ENCODE measurements at places on chromosomes 2 and 18. TPM values are rescaled to one million over a fixed set of nuclear protein-coding genes. Genes with fewer than 3 reads are reported as not detected.

LNPK gene
- 23.9 TPM for total RNA-seq

ABCG5 gene
- total RNA-seq = 9.3 TPM

NAGK gene
- total RNA-seq = 47.7 TPM

RNF125 gene
- 16.3 TPM for total RNA-seq

CPO gene
- total RNA-seq = not detected

FZD7 gene
- total RNA-seq = 18.8 TPM

CDCA7 gene
- 152 TPM for total RNA-seq

LHCGR gene
- total RNA-seq = not detected

NCKAP5 gene
- 9.1 TPM for total RNA-seq

DNA sequence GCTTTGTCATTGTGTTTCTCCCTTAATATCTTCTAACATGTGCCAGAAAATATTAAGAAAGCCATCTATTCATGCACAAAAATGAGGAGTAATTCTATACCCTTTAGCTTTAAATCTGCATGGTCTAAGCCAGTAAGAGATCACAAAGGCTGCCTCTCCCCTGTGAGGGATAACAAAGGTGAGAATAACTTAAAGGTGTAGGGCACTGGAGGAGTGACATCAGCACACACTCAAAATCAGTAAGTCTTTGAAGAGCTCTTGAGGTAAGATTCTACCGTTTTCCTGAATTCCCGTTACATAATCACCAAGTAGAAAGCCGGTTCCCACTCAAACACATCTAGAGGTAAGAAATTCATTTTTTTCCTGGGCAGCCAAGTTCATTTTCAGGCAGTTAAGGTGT is 123.9 kb upstream of the SULT1C3 start:
- no peak for DNase-seq

- DNase-seq = no peak
Observed at GRCh38 chr2:55176094-55176415, 56.0 kb downstream of the CLHC1 start.

DNA sequence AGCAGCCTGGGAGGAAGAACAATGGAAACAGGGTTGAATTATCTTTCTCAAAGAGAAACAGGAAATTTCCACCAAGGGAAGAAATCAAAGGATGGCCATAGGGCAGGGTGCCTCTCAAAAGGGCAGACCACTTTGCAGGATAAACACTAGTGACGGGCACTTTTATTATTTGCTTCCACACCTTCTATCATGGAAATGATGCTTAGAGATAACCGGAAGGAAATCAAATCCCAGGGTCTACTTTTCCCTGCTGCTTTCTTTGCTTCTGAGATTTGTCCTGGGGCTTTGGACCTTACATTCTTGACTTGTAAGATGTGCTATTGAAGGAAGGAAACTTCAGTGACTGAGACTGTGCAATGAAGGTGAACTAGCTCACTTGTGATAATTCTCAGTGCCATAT is 1.1 kb upstream of the SCN9A start:
- DNase-seq = no peak

GRCh38 chr18:67379981-67380380 is 136.5 kb downstream of the DSEL start:
- DNase-seq = no peak

DNA sequence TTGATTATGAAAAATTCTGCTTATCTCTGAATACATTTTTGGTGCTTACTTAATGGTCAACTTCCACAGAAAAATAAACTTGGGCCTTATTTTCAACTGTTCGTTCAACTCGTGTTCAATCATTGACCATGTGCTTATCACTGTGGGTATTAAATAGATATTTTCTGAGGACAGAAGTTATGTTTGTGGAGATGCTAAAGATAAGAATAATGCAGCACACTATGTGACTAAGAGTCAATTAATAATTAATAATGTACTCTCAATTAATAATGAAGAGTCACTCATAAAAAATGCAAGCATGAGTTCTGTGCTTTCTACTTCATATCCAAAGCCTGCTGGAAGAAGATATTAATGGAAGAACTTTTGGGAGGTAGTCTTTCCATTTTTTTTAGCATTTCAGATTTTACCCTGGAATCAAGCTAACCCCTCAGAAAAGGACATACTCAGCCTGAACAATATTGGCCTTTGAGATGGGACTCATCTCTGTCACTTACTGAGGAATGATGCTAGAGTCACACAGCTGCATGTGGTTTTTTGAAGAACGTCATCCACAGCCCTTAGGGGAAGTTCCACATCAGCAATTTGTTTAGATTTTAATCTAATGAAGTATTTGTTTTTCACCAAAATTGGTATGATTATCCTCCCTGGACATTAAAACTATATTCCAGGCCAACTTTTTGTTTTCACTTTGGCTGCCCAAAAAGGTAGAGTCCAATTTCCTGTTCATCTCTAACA is 191.9 kb upstream of the CRIM1 start:
- DNase-seq = no peak

DNA sequence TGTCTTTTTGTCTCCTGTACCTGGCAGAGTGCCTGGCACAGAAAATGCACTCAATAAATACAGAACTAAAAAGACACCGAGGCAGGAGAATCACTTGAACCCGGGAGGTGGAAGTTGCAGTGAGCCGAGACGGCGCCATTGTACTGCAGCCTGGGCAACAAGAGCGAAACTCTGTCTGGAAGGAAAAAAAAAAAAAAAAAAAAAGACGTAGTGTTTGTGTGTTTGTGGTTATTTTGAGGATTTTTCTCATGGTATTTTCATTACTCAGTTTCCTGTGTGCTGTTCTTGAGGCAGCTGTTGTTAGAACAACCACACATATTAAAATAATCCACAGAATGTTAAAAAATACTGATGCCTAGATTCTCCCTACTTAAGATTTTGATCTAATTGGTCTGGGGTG is 519.2 kb upstream of the SPHKAP start:
- DNase-seq = no peak

DNA sequence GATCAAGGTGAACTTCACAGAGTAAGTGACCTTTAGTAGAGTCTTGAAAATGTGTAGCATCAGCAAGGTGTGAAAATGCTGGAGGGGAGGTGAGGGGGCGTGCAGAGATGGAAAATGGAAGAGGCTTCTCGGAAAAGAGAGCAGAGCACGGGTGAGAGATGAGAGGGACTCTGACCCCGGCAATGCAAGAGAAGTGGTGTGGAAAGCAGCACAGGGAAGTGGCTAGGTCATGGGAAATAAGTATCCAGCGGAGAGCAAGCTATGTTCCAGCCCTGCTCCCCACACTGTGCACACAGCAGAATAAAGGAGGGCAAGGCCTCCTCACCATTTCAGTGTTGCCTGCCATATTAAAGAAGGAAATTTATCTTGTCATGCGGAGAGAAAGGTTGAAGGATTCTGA is 241.7 kb upstream of the DOK6 start:
- DNase-seq = no peak

- no peak for DNase-seq
Observed at GRCh38 chr2:176392744-176393414, 123.6 kb downstream of the MTX2 start.

- DNase-seq = no peak
Observed at GRCh38 chr2:187051350-187051749, 202.4 kb upstream of the ZSWIM2 start.

DNA sequence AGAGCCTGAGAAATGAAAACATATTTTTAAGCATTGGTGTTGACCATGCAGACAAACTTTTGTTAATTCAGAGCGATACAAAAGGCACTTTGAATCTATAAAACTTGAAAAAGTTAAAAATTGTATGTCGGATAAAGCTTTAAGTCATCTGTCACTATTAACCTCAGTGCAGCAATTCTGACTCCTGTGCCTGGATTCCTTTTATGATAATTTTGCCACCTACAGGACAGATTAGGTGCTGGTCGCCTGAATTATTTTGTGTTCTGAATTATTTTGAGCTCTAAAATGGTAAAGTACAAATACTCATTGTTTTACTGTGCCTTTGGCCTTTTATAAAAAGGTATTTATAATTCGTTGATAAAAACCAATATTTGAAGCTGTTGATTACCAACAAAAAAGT is 19.4 kb upstream of the RNF138 start:
- no peak for DNase-seq

DNA sequence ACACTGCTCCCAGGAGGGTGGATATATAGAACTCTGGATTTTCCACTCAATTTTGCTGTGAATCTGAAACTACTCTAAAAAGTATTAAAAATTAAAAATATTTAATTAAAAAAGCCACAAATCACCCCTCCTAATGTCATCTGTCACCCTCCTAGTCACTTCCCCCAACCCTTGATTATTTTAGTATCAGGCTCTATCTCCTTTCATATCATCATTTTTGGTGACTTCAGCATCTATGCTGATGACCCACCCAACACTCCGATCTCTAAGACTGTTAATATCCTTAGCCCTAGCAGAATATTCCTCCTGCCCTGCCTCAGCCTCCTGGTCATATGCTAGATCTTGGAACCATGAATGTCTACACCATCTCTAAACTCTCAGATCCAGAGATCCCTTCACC is 128.3 kb upstream of the SLC1A4 start:
- DNase-seq = no peak

GRCh38 chr2:182133195-182133891 is 147.7 kb downstream of the PPP1R1C start:
- no peak for DNase-seq

DNA sequence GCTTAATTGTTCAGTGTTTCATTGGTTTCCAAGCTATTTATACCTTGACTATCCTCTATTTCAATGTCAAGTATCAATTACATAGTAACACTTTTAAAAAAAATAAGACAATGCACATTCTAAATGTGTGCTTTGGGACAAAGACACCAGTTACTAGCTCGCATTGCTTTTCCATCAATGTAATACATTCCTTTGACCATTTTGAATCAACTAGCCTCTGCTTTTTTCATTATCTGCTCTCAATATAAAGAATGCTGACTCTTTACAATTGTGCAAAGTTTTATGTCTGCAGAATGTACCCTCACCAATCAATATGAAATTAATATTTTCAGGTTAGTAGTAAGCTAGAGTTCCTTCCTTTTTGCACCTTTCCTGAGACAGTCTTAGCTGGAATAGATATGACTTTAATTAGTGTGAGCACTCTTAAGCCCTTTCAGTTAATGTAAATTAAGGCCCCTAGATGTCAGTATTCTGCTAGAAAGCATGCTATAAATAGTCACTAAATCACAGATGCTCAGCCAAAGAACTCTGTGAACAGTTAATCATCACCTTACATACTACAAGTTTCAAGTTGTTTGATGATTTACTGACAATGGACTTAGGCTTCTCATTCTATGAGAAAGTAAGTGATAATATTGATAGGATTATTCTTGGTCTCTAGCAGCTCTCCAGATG is 413.6 kb downstream of the PTH2R start:
- no peak for DNase-seq

- no peak for DNase-seq
Observed at GRCh38 chr18:55220523-55220922, 261.3 kb upstream of the CCDC68 start.

- DNase-seq = no peak
Observed at GRCh38 chr18:74519320-74520095, 14.8 kb upstream of the CNDP1 start.

DNA sequence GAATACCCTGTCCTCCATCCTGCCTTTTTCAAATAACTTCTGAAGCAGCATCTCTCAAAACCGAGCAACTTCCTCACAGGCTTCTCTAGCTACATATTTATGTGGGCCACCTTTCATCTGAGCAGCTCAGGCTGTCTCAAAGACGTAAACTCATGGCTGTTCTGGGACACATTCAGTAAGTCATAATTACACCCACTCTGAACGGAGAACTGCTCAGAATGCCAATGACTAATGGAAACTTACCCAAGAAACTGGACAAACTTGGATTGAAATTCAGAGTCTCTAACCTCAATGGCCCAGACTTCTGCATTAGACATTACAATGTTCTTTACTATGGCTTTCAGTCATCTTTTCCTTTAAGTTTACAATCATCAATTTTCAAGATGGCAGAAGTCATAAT is 145.2 kb downstream of the RAD51AP2 start:
- no peak for DNase-seq

DNA sequence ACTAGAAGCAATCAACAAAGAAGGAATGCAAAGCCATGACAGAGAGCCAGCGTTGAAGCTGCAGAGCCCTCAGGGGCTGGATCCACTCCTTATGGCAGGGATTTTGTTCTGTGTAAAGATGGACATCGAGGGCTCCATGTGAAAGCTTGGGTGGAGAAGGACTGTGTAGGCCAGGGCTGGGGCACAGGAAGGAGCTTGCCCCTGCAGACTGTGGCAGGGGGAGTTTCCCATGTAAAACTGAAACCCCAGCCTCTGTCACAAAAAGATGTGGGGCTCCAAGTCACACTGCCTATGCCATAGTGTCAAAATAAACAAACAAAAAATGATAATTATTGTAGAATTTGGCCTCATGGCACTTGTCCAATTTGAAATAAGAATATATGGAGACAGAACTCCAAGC is 408.7 kb upstream of the HS6ST1 start:
- no peak for DNase-seq

- DNase-seq = no peak
Observed at GRCh38 chr2:120767486-120768005, 31.9 kb downstream of the GLI2 start.

DNA sequence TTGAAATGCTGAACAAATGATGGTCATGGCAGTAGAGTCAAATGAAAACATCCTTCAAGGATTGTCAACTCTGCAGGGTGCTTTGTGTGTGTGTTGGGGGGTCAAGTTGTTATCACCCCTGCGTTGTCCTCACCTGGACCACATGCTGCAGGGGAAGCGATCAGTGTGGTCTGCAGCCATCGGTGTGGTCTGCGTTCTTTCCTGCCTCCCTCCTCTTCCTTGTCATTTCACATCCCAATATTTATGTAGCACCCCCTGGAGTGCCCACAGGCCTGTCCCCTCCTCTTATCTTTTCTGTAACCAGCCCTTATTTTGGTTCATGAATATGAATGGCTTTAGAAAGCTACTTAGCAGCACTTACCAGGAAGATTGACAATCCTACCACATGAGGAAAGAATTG is 38.9 kb downstream of the UGP2 start:
- DNase-seq = no peak

Measured in Peyer's patch (tissue), 4 donors.